RPMI7951 (cell line): ENCODE measurements at places on chromosomes 2 and 18. TPM values are rescaled to one million over a fixed set of nuclear protein-coding genes. Genes with fewer than 3 reads are reported as not detected.

Gene TMEM247
- total RNA-seq = not detected in 2 replicates

Gene SCN3A
- 0.36 TPM in 1 of 2 replicates, not detected in the other for total RNA-seq

Gene PARD6G
- total RNA-seq = 0.24 and 0.68 TPM in 2 replicates

- no peak for DNase-seq
Observed at GRCh38 chr2:24332791-24333540, 27.4 kb downstream of the ITSN2 start.

DNA sequence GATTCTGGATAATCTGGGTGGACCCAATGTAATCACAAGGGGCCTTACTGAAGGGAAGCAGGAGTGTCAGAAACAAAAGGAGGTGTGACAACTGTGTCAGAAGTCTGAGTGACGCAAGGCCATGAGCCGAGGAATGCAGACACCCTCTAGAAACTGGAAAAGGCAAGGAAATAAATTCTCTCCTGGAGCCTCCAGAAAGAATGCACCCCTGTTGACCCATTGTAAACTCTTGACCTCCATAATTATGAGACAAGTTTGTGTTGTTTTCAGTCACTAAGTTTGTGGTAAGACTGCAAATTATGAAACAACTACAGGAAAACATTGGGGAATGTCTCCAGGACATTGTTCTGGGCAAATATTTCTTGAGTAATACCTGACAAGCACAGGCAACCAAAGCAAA lies 47.3 kb upstream of the B3GNT7 start:
- DNase-seq = no peak

GRCh38 chr2:113851640-113852039 lies 38.2 kb upstream of the ACTR3 start:
- peak; percentile 30 for DNase-seq
